Caki2 (cell line): ENCODE measurements at places on chromosomes 4 and X.

DNA sequence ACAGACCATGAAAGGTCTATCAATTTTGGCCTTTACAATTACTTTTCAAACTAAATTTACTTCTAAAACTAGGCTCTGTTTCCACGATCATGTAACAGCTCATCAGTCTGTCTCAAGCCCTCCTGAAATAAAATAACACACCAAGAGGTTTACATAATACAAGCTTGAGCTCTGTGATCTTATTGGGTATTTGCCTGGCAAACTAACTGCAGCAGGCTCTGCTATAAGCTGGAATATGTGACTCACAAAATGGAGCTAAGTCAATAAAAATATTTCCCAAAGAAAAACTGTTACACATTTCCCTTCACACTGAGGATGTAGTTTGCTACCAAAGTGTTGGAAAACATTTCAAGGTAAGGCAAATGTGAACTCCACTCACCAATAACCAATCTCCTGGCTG lies 94.7 kb upstream of the GPM6B start:
- DNase-seq = no peak

DNA sequence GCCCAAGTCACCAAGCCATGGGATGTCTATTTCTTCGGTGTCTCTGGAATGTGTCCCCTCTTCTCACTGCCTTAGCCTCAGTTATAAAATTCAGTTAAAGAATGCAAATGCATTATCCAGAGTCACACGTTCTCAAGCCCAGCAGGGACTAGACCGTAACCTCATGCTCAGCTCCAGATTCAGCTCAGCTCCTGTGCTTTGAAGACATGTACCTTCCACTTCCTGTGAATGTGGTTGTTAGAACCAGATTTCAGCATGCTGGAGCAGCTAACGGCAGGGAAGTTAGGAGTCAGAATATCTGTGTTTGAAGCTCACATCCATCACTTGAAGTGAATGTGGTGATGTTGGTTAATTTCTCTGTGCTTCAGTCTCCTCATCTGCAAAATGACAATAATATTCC lies 26.7 kb downstream of the GEMIN8 start:
- DNase-seq = no peak

DNA sequence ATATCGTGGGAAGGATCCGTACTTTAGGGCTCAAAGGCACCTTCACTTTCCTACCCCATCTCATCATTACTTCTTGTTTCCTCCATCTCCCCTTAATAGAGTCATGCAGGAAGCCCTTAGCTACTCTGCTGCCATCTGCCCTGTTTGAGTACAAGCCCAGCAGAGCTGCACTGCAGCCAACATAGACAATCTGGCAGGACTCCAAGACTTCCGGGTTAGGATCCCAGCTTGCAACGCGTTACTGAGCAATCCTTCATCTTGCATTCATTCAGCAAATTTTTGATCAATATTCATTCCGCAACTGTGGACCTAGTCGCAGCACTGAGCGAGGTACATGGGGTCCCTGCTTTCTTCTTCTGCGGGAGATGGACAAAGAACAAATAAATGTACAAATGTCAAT lies 344.9 kb downstream of the BCOR start:
- DNase-seq = no peak

GRCh38 chr4:105236916-105237311 lies 90.2 kb downstream of the TET2 start:
- DNase-seq = no peak

- DNase-seq = no peak
Observed at GRCh38 chr4:119489305-119489704, 139.3 kb downstream of the PDE5A start.

GRCh38 chrX:131752493-131753198 lies 208.8 kb downstream of the OR13H1 start:
- DNase-seq = no peak

DNA sequence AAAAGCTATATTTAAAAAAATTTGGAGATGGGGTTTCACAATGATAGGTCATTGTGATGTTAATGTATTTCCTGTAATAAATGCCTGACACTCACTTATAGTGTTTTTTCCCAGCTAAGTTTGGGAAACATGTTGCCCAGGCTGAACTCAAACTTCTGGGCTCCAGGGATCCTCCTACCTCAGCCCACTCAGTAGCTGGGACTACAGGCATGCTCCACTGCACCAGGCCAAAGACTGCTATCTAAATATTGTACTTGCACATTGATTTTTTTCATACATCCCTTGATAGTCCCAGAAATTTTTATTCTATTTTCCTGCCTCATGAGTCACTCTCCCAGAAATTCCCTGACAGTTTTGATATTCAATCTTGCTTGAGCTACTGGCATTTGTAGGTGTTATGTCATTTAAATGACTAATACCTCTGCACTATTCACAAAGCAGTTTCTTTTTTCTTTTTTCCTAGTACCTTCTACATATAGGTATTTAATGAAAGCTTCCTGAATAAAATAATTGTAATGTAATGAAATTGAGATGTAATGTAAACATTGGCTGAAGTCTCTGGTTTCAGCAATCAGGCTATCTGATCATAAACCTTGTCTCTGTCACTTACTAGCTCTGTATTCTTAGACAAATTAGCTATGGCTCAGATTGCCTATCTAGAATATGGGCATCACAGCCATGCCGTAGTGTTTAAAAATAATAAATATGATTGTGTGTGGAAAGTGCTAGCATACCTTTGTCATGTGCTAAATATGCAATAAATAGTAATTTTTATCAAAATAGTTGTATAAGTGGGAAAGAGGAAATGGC lies 1973.0 kb upstream of the AGA start:
- peak; percentile 67 for DNase-seq

DNA sequence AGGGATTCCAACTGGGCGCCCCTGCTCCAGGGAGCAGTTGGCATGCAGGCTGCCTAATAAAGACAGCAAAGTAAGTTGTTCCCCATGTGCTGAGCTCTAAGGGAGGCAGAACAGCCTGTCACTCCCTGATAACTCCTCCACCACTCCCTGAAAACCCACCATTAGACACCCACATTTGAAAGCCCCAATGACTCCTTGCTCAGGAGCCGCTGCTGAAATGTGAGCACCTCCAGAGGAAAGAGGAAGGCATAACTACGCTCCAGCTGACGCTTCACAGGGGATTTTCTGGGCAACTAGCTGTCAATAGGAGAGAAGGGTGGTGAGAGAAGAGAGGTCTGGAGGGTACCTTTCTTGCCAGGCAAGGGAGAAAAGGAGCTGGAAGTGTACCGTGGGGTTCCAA lies 62.5 kb downstream of the NPY1R start:
- DNase-seq = no peak

DNA sequence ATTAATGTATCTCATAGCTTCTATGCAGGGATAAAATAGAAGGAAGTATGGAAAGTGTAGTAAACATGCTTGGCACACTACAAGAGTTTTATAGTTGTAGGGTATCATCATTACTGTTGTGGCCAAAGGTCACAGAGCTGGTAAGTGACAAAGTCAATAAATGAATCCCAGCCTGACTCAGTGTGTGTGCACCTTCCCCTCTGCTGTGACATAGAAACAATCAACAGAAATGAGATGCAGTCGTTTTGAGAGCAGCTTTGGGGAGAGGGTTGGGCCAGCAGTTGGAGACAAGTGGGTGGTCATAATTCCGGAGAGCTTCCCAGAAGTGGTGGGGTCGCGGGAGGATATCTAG lies 82.4 kb upstream of the RBPJ start:
- no peak for DNase-seq

DNA sequence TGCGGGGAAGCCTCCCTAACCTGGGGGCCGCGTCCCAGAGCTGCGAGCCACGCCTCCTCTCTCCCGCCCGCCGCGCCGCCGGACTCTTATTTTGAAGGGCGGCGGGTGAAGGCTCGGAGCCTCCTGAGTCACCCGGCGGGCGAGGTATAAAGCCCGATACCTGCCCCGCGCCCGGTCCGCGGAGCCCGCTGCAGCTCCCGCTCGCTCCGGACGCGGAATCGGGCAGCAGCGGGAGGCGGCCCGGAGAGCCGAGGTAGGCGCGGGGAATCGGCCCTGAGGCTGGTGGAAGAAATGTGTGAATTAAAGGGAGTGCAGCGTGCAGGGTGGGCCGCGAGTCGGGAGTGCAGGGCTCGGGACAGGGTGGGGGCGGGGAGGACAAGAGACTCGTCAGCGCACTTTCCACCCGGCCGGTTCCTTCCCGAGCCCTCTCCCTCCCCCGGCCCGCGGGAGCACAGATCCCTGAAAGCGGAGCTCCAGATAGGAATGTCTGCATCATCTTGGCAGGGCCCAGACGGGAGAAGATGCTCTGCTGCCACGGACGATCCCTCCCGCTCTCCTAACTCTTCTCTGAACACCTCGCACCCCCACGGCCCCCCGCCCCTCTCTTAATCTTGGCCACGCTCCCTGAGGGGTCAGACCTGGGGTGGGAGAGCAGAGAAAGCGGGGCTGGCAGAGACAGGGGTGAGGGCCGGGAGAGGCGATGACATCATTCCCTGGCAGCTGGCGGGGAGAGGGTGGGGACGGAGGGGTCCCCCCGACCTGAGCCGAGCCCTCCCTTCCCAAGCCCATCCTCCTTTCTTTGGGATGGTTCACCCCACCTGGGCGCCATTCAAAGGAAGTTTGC lies 177.9 kb downstream of the CBR4 start:
- peak; percentile 85 for DNase-seq

DNA sequence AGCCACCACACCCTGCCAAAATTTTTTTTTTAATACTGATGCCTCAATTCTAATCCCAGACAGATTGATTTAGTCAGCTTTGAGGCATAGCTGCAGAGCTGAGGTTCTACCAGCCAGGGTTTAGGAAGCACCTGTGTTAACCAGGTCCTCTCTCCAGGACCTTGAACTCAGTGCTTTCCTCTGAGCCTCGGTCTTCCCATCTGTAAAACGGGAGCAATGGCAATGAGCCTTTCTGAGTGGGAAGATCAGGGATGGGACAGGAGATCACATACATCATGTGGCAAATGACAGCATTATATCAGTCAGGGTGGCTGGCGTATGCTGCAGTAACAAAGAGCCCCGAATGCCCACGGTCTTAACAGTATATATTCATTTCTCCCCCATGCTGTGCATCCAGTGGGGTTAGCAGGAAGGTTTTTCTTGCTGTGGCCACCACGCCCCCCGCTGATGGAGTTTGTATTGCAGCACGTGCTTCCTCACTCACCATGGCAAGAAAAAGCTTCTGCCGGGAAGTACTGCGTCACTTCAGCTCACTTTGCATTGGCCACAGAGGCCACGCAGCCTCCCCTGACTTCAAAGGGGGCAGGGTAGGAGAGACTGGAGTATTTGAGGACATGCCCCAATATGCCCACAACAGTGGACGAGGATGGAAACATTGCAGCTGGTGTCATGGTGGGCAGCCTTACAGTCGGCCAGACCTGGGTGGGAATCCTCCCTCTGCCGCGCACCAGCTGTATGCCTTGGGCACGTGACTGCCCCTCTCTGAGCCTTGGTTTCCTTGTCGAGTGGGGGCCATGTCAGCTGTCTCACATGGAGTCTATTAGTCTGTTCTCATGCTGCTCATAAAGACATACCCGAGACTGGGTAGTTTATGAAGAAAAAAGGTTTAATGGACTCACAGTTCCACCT lies 24.1 kb upstream of the MRFAP1 start:
- DNase-seq = no peak

DNA sequence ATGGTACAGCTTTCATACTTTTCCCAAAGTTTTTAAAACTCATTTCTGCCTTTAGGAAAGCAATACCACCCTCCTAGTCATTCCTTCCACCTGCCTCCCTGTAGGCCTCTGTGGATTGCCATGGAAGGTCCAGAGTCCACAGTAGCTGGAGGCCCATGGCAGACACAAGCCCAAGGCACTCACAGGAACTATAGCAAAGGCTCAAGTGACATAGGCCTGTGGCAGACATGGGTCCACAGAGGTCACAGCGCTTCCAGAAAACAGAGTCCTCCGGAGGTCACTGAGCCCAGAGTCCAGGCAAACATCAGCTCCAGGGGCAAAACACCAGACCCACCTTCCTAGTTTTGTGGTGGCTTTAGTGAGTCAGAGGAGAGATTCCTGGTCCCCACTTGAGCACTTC lies 147.6 kb upstream of the ATP6AP2 start:
- no peak for DNase-seq

DNA sequence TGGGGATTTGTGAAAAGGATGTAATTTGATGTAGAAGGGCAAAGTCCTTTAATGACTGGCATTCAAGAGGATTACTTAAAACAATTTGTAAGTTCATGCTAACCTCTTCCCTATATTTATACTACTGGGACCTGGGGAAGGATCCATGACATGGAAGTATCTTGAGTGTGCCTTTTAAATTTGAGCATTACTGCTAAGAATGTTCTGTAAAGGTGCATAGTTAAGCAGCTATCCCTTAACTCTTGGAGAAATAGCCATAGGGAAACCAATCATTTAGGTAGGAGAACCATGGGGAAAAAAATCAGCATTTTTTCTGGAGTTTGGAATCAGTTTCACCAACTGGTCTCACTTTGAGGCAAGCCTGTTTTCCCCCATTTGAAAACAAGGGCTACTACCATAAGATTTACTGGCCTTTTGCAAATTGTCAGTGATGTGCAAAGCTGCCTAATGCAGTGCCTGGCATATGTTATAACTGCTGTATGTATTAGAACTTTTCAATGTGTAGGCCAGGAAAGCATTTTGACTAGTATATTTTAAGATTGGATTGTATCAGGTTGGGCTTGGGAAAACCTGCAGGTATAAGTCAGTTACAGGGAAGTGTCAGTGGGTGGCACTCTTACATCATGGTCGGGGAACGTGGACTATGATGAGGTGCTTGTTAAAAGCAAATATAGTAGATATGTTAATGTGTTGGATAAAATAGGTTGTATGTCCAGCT lies 72.1 kb downstream of the PRSS12 start:
- DNase-seq = peak; percentile 57

DNA sequence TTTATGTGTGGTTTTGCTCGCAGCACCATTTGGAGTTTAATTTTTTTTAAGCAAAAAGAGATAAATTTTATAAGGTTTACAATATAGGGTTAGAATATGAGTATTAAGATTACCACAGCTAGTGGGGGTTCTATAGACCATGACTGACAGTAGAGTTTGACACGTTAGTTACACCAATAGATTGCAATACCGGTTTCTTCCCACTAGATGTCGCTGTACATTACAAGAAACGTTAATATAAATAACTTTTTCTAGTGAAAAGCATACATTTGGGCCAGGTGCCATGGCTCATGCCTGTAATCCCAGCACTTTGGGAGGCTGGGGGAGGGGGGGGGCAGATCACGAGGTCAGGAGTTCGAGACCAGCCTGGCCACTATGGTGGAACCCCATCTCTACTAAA lies 433.6 kb downstream of the MAGEB5 start:
- DNase-seq = no peak

DNA sequence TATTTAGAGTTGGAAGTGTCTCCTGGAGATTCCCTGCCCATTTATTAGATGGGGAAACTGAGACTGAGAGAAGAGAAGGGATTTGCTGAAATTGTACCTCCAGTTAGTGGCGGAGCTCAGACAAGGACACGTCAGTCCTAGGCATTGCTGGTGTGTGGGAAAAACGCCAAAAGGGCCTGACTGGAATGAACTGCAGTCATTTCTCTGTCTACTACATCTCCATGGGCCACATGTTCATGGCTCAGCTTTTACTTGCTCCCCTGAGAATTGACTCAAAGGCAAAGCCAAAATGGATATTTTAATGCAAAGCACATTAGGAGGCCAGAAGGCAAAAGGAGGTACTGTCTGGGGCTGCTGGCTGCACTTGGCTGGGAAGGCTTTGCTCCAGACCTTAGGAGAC lies 3.9 kb downstream of the TFDP3 start:
- no peak for DNase-seq

- no peak for DNase-seq
Observed at GRCh38 chr4:118175506-118175905, 141.2 kb downstream of the NDST3 start.
